Mesothelial cell of epicardium (in vitro differentiated cells): ENCODE measurements at places on chromosomes 2 and 18.

DNA sequence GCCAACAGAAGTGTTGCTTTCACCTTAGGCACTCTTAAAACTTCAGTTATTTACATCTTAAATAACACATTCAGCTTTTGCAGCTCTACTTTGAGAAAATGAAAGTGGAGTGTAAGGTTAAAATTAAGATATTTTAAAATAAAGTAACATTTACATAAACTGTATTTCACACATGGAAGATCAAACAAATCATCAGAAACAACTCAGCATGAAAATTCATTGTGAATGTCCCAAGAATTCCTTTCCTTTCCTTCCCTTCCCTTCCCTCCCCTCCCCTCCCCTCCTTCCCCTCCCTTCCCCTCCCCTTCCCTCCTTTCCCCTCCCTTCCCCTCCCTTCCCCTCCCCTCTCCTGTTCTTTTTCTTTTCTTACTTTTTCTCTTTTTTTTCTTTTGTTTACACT is 238.0 kb upstream of the DOK6 start:
- DNase-seq, result no peak
- no peaks in the 10 kb centered on the region for H3K4me1 ChIP-seq

DNA sequence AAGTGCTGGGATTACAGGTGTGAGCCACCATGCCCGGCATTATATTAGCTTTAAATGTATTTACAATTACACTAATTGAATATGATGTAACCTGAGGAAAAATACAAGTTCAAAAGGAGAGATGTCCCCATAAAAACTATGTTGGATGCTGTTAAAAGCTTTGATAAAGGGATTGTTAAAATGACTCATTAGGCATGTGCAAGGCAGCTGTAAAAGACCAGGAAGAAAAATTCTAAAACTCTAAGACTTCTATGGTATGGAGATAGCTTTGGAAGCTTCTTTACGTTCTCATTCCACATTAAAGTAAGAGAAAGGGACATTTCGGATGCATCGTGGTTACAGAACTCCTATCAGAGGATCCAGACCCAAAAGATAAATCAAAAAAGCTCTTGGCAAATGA is 50.3 kb downstream of the CYB5A start:
- no peaks in the 10 kb centered on the region for H3K36me3 ChIP-seq
- no peak overlapping the region for H3K4me3 ChIP-seq
- H3K4me1 ChIP-seq, result peaks cover 6% of the 10 kb centered on the region
- no peak for DNase-seq

- H3K27ac ChIP-seq, result peak overlapping the region; percentile 87
- no peak overlapping the region for H3K4me3 ChIP-seq
- no peak for DNase-seq
- H3K4me1 ChIP-seq, result peaks cover 39% of the 10 kb centered on the region
- H3K27me3 ChIP-seq, result no peaks in the 10 kb centered on the region
Observed at GRCh38 chr2:226754821-226755604, 44.6 kb downstream of the IRS1 start.

GRCh38 chr2:5673145-5674025 is 18.8 kb upstream of the SOX11 start:
- no peak overlapping the region for H3K27ac ChIP-seq
- H3K4me3 ChIP-seq, result peak overlapping the region; percentile 72
- peaks cover 28% of the 10 kb centered on the region for H3K4me1 ChIP-seq
- H3K27me3 ChIP-seq, result peaks cover 14% of the 10 kb centered on the region
- no peaks in the 10 kb centered on the region for H3K36me3 ChIP-seq

- H3K4me3 ChIP-seq, result no peak overlapping the region
- no peak for DNase-seq
- no peak overlapping the region for H3K27ac ChIP-seq
- no peaks in the 10 kb centered on the region for H3K4me1 ChIP-seq
- H3K27me3 ChIP-seq, result no peaks in the 10 kb centered on the region
Observed at GRCh38 chr2:218821605-218822211, 9.9 kb downstream of the PRKAG3 start.

- H3K4me3 ChIP-seq, result peak overlapping the region; percentile 95
- H3K4me1 ChIP-seq, result peaks cover 22% of the 10 kb centered on the region
- peaks cover 10% of the 10 kb centered on the region for H3K27me3 ChIP-seq
- peak overlapping the region; percentile 96 for H3K27ac ChIP-seq
Observed at GRCh38 chr2:207528980-207529329, 807 bp upstream of the CREB1 start.

GRCh38 chr2:237680702-237681478 is 53.5 kb downstream of the LRRFIP1 start:
- DNase-seq, result no peak
- H3K27me3 ChIP-seq, result no peaks in the 10 kb centered on the region
- H3K27ac ChIP-seq, result no peak overlapping the region
- peaks cover 10% of the 10 kb centered on the region for H3K36me3 ChIP-seq
- no peak overlapping the region for H3K4me3 ChIP-seq
- peaks cover 17% of the 10 kb centered on the region for H3K4me1 ChIP-seq

- no peak for DNase-seq
- H3K4me3 ChIP-seq, result no peak overlapping the region
- H3K27ac ChIP-seq, result no peak overlapping the region
- no peaks in the 10 kb centered on the region for H3K36me3 ChIP-seq
Observed at GRCh38 chr2:234128606-234129005, 78.1 kb downstream of the SPP2 start.

- no peak for DNase-seq
- no peaks in the 10 kb centered on the region for H3K36me3 ChIP-seq
- H3K27ac ChIP-seq, result peak overlapping the region; percentile 70
Observed at GRCh38 chr2:38380397-38381130, 3.5 kb upstream of the ATL2 start.

- H3K36me3 ChIP-seq, result no peaks in the 10 kb centered on the region
- H3K27me3 ChIP-seq, result peaks cover 33% of the 10 kb centered on the region
- H3K27ac ChIP-seq, result peak overlapping the region; percentile 47
- DNase-seq, result peak; percentile 86
Observed at GRCh38 chr2:88350331-88351248, 101.9 kb downstream of the FOXI3 start.

GRCh38 chr18:6920099-6920955 is 190.8 kb downstream of the ARHGAP28 start:
- no peak overlapping the region for H3K4me3 ChIP-seq
- peaks cover 33% of the 10 kb centered on the region for H3K36me3 ChIP-seq

DNA sequence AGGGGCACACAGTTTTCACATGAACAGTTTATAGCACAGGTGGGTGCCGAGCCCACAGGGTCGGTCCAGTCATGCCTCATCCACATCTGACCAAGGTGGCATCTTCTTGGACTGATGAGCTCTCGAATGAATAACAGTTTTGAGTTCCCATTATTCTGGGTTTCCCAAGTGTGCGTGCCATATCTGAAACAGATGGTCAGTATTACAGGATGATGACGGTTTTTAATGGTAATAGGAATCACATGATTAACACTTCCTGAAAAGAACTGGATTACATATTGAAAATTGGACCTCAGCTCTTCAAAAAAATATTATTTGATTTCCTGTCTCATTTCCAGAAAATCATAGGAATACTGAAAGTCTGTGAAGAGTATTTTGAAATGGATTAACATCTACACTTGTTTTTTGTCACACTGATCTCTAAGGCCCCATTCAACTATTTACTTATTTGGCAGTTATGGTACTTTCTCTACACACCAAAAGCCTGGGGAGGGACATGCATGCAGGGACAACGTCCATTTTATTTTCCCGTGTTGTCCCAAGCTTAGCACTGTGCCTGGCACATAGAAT is 22.2 kb upstream of the NAB1 start:
- no peaks in the 10 kb centered on the region for H3K27me3 ChIP-seq
- H3K27ac ChIP-seq, result no peak overlapping the region
- no peak overlapping the region for H3K4me3 ChIP-seq
- peaks cover 14% of the 10 kb centered on the region for H3K4me1 ChIP-seq
- DNase-seq, result no peak

GRCh38 chr18:57802213-57803102 is 657 bp downstream of the ATP8B1 start:
- H3K4me3 ChIP-seq, result peak overlapping the region; percentile 87
- no peaks in the 10 kb centered on the region for H3K36me3 ChIP-seq
- H3K27ac ChIP-seq, result peak overlapping the region; percentile 76
- H3K4me1 ChIP-seq, result peaks cover 27% of the 10 kb centered on the region
- DNase-seq, result peak; percentile 51
- peaks cover 46% of the 10 kb centered on the region for H3K27me3 ChIP-seq

- peaks cover 2% of the 10 kb centered on the region for H3K36me3 ChIP-seq
- peaks cover 48% of the 10 kb centered on the region for H3K4me1 ChIP-seq
- H3K27me3 ChIP-seq, result no peaks in the 10 kb centered on the region
- peak overlapping the region; percentile 80 for H3K27ac ChIP-seq
Observed at GRCh38 chr2:109700680-109701274, 86.6 kb downstream of the SOWAHC start.

- H3K36me3 ChIP-seq, result peaks cover 16% of the 10 kb centered on the region
- no peaks in the 10 kb centered on the region for H3K27me3 ChIP-seq
- H3K4me3 ChIP-seq, result no peak overlapping the region
- peaks cover 25% of the 10 kb centered on the region for H3K4me1 ChIP-seq
Observed at GRCh38 chr2:128727914-128728313, 409.2 kb upstream of the HS6ST1 start.

DNA sequence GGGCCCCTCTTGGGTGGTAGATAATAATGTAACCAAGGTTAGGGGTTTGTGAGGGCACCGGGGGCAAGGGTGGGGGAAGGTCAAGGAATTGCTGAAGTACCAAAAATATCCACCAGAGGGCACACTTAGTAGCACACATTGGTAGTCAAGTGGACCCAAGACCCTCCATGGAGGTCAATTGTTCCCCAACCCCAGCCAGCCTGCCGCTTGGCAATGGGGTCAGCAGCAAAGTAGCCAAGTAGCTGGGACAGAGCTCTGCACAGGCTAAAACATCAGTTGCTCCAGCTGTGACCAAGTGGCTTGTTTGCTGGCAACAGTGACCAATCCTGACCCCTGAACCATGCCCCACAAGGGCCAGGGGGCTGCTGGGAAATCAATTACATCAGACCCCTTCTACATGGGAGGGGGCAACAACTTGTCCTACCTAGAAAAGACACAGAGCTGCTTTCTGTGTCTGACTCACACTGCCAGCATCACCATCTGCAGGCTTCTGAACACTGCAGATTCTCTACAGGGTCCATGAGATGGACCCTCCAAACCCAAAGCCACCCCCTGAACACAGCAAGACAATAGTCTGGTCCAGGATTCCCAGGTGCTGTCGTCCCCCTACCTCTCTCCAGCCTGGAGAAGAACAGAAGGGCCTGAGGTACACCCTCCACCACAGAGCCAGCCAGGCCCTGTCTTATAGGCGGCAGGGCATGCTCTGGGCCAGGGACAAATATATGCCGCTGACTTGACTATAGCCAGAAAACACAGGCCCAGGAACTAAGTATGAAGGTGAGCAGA is 76.0 kb downstream of the EMX1 start:
- DNase-seq, result peak; percentile 39
- H3K4me3 ChIP-seq, result no peak overlapping the region
- no peaks in the 10 kb centered on the region for H3K4me1 ChIP-seq
- peaks cover 5% of the 10 kb centered on the region for H3K36me3 ChIP-seq
- H3K27me3 ChIP-seq, result no peaks in the 10 kb centered on the region

GRCh38 chr2:29921560-29921915 is at the start of gene ALK:
TSS of gene ALK (minus strand) at chr2:29921586. CDS start at chr2:29920659, 927 bp downstream.
- H3K27ac ChIP-seq, result no peak within 1 kb of the TSS
- H3K4me1 ChIP-seq, result peaks cover 7% of the 10 kb centered on the region
- no peaks in the 10 kb centered on the region for H3K36me3 ChIP-seq
- peak; percentile 82 for DNase-seq
- H3K4me3 ChIP-seq, result peak within 1 kb of the TSS; percentile 52
- H3K27me3 ChIP-seq, result peaks cover 87% of the 10 kb centered on the region

DNA sequence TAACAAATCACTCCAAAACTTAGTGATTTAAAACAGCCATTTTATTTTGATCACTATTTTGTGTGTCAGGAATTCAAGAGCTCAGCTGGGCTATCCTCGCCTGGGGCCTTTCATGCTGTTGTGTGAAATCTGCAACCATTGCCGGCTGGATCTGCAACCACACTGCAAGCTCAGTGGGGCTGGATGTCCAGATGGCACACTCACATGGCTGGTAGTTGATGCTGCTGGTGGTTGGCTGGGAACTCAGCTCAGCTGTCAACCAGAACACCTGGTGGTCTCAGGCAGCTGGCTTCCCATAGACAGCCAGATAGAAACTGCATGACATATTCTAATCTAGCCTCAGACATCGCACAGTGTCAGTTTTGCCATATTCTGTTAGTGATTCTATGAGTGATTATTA is 30.6 kb upstream of the AP1S3 start:
- peaks cover 16% of the 10 kb centered on the region for H3K36me3 ChIP-seq
- DNase-seq, result no peak
- no peaks in the 10 kb centered on the region for H3K27me3 ChIP-seq
- H3K4me3 ChIP-seq, result no peak overlapping the region
- H3K4me1 ChIP-seq, result no peaks in the 10 kb centered on the region

GRCh38 chr2:47785986-47786385 is 3.0 kb downstream of the MSH6 start:
- peaks cover 12% of the 10 kb centered on the region for H3K4me1 ChIP-seq
- peak overlapping the region; percentile 58 for H3K27ac ChIP-seq
- DNase-seq, result no peak
- H3K27me3 ChIP-seq, result no peaks in the 10 kb centered on the region
- H3K4me3 ChIP-seq, result peak overlapping the region; percentile 3

DNA sequence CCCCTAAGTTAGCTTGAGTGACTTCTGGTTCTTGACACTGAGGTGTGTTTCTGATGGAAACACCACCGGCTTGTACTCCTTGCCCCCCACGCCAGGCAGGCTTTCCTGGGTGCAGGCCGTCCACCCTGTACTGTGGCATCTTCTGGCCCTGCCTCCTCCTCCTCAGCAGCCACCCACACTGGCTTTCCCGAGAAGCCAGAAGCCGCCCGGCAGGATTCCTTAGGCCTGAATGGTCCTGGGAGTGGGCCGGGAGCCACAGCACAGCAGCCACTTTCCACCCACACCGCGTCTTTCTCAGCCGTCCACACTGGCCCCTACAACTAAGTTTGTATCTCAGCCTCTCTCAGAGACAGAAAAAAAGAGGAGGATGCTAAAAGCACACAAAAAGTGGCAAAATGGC is 2.1 kb upstream of the HSBP1L1 start:
- peak; percentile 53 for DNase-seq
- peak overlapping the region; percentile 5 for H3K4me3 ChIP-seq
- no peaks in the 10 kb centered on the region for H3K27me3 ChIP-seq
- H3K27ac ChIP-seq, result peak overlapping the region; percentile 90

- no peak overlapping the region for H3K27ac ChIP-seq
- H3K36me3 ChIP-seq, result no peaks in the 10 kb centered on the region
- peaks cover 4% of the 10 kb centered on the region for H3K27me3 ChIP-seq
Observed at GRCh38 chr2:36071698-36072097, 283.9 kb upstream of the CRIM1 start.

GRCh38 chr18:31563778-31564177 is 27.9 kb upstream of the TTR start:
- no peaks in the 10 kb centered on the region for H3K36me3 ChIP-seq
- no peak for DNase-seq
- peaks cover 26% of the 10 kb centered on the region for H3K4me1 ChIP-seq
- no peak overlapping the region for H3K4me3 ChIP-seq
- no peak overlapping the region for H3K27ac ChIP-seq

GRCh38 chr2:166831930-166832329 is 56.4 kb upstream of the XIRP2 start:
- no peak overlapping the region for H3K27ac ChIP-seq
- no peak for DNase-seq
- H3K36me3 ChIP-seq, result no peaks in the 10 kb centered on the region
- no peaks in the 10 kb centered on the region for H3K27me3 ChIP-seq
